ENCODE measurements at places on chromosomes 2 and 18. TPM values are rescaled to one million over a fixed set of nuclear protein-coding genes. Genes with fewer than 3 reads are reported as not detected.

DNA sequence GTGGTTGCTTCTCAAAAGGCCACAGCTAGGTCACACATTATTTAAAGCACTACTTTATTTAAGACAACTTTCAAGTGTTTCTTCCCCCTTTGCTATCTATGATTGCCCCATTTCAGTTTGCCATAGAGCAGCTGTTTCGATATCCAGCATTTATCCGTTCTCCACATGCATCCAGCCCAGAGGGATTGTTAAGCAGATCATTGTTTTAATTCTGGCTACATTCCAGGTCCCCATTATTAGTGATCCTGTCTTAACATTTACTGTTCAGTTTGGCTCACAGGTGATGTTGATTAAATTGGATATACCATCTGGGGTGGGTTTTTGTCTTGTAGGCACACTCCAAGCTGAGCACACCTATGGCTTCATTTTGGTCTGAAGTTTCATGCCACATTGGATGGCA, 638.7 kb downstream of the ZEB2 start:
- DNase-seq = no peak

DNA sequence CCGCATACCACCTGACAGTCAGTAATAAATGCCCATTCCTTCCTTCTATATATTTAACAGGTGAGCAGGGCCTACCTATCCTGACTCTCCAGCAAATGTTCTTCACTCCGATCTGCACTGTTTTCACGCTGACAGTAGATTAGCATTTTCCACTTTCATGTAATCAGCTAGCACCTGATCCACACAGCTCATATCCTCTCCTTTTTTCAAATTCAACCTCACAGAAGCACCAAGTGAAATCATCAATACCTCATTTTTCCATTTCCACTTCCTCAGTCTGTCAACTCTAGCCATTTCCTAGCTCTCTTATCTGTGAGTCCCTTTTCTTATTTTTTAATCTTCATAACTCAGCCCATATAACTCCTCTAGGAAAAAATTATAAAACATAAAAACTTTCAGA, 402.8 kb downstream of the ZEB2 start:
- DNase-seq = no peak

DNA sequence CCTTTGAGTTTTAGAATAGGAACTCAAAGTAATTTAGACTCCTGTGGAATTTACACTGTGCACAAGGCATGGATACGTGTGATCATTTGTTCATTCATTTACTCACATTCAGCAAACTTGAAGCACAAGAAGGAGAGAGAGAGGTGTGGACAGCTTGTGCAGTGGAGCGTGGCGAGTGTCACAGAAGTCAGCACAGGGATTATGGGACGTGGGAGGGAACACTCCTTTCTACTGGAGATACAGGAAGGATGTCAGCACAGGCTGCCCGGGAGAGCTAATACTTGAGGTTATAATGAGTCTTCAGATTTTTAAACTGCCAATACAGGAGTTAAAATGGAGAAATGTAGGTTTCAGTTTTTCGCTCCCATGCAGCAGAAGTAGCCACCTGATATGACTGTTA, 7.0 kb downstream of the FAM228A start:
- DNase-seq = no peak

- DNase-seq = no peak
These were observed 27.9 kb downstream of the IWS1 start for GRCh38 chr2:127498386-127498785.

DNA sequence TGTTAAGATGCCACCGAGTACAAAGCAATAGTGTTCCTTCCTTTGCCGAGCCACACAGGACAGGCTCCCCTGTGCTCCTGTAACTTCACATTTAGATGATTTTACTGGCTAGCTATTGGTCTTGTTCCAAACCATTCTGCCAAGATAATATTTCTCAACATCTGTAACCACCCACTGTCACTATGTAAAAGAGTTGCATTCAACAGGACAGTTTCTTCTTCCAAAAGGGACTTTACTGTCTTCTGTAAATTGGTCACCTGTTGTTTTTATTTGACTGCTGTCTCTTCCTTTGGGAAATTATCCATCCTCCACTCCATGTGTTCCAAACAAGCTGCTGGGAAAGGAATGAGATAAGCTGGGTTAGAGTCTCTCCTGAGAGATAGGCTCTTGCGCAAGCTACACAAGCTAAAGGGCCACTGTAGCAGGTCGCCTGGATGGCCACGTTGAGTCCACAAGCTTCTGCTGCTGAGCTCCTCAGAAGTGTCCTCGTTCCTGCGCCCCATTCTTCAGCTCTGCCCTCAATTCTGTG, 14.4 kb upstream of the BZW1 start:
- peak; percentile 33 for DNase-seq

- DNase-seq = no peak
These were observed 3.9 kb downstream of the UBXN4 start for GRCh38 chr2:135745545-135745944.

- no peak for DNase-seq
These were observed 86.5 kb downstream of the LRP2 start for GRCh38 chr2:169275696-169276444.

GRCh38 chr18:77135339-77136075, 2.9 kb upstream of the MBP start:
- no peak for DNase-seq

GRCh38 chr2:215895330-215895729, 118.0 kb downstream of the MREG start:
- DNase-seq = no peak

GRCh38 chr18:23250893-23251656, 115.8 kb downstream of the CABLES1 start:
- DNase-seq = no peak

DNA sequence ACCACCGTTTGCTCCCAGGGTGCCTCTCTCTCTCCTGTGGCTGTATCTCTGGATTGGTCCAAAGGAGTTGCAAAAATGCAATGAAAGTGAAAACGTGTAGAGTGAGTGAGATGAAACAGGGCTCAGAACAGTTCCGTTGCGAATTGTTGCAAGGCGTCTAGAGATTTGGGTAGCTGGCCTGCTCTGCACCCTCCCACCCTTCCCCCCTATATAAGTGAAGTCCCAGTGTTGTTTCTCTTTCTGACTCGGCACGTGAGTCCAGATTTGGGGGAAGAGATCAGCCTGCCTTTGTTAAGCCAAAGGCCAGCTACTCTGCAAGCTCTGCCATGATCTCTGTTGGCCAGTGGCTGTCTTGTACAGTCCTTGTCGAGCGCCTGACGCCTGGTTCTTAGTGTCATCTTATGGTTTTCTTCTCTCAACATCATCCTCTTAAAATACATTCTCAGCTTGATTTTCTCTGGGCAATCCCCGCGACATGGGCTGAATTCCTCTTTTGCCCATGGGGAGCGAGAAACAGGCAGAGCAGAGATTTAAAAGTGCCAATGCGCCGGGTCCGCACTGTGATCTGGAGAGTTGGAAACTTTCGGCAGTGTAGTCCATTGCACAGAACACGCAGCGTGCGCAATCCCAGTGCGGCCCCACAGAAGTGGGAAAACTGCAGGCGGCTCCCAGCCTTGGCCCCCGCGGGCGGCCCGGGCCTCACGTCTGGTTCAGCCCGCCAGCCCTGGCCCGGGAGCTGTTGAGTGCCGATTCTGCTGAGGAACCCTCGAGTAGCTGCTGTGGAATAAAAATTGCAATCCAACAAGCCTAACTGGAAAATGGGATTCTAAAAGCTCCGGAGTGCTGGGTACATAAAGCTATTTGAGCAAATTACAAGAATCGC, 9.3 kb downstream of the MEIS1 start:
- DNase-seq = peak; percentile 77

DNA sequence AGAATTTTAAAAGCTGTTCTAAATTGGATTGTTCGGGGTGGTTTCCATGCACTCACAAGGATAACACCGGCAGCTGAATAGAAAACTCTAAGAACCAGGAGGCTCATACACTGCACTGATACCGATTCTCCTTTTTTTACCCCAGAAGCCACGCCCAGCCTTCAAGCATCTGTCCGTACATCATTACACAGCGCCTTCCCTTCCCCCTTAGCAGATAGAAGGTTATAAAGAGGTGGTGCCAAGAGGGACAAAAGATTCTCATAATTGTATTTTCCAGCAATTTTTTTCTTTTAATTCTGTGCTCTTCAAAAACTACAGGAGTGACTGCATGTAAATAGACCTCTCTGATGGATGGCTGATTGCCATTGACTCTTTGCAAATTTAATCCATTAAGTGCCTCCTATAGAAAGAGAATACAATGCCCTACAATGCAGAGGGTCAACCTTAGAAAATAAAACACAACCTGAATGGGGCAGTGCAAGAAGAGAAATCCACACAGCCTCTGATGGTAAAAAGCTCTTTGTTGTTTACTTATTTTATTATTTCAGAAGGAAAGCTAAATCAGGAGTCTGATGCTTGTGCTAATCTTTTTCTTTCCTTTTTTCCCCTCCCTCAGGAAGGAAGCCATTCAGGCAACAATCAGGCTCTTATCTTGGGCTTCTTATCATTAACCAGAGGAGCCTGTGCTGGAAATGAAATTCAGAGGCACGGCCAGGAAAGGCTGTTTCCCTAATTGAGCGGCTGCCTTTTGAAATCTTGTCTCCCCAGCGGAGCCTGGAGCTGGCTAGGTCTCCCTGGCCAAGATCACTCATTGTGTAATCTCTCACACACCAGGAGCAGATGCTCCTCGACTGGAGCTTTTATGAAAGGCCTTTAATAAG, 198.9 kb upstream of the NABP1 start:
- peak; percentile 82 for DNase-seq

- DNase-seq = no peak
These were observed 66.1 kb upstream of the ODC1 start for GRCh38 chr2:10514273-10514672.

- no peak for DNase-seq
These were observed 135.8 kb downstream of the CABLES1 start for GRCh38 chr18:23270986-23271680.

- DNase-seq = no peak
These were observed 305.2 kb downstream of the CLIP4 start for GRCh38 chr2:29420464-29420863.

DNA sequence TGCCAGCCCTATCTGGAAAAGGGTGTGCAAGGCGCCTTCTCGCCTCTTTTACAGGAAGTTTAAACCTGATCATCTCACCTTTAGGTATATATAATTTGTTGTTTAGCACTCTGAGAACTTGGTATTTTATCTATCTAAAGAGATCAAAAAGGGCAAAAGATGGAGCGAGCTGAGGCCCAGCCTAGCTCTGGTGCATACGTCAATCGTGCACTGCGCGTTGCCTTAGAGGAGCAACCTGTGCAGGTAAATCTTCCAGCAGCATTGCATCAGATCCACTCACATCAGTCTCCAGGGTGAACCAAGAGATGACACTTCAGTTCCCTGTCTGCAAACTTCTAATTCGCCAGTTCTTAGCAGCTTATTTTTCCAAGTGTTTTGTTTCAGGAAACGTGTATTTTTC, 15.4 kb downstream of the BCL11A start:
- peak; percentile 31 for DNase-seq

DNA sequence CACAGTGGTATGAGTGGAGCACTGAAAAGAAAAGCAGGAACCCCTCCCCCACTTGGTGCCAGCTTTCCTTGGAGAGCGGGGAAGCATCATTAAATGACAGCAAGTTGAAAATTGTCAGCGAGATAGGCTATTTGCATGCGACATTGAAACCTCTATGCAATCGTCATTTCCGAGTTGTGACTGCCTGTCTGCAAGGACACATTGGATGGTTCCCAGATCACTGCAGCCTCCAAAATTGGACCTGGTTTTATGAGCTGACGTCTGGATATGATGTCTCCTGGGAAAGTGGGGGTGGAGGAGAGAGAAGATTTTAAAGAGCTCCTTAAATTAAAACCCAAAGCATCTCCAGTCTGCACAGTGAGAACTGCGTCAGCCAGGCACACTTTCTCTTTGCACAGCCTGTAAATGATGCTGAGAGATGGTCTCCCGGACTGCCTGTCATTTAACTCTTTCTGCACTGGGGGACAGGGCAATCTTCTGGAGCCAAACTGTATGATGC, 57.8 kb upstream of the KIF5C start:
- peak; percentile 58 for DNase-seq

GRCh38 chr2:85843543-85843942, 45.2 kb downstream of the ST3GAL5 start:
- DNase-seq = no peak

DNA sequence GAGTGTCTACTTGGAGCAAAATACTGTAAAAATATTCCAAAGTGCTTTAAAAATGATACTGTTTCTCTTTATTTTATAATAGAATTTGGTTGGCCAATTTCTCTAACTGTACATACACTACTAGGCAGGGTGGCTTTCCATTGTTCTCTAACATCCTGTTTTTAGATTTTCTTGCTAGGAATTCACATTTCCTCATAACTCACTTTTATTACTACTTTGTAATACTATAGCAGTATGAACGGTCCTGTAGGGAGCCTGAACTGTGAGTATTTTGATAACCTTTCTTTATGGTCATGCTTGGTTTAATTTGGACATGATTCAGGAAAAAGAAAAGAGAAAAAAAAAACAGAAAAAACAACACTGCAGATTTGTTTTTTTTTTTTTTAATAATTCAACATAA, 37.8 kb downstream of the GCG start:
- DNase-seq = no peak

DNA sequence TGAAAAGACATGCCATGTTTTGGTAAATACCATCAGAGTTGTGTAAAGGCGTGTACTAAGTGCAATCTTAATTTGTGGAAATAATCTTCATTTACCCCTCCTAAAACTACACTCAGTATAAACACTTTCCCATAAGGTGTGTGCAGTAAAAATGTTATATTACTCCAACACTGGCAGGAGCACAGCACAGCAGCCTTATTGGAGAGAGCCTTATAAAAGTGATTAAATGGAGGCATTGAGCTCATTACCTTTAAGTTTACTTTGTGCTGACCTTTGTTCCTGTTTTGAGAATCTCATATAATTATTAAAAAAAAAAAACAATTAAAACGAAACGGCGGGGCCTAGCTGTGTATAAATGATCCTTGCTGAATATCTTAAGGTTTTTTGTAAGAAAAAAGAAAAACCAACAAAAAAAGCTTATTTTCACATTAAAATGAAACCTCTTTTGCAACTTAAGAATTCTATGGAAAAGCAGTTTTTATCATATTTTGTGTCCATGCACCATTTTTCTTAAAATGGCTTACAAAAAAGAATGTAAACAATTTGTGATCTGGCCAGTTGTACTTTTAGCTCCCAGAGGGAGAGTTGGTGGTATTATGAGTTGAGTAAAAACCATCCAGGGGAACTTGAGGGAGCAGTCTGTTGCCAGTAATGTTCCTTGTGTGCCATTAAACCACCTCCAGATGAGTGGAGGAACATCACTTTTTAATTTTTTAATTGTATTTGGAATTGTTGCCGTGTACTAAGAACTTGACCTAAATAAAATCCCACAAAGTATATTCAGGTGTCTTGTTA, 103.4 kb downstream of the ABI2 start:
- DNase-seq = no peak

- no peak for DNase-seq
These were observed 61.9 kb upstream of the TFCP2L1 start for GRCh38 chr2:121346859-121347258.

GRCh38 chr18:46268671-46269070, 164.5 kb downstream of the HAUS1 start:
- no peak for DNase-seq

GRCh38 chr18:9055185-9055584, 47.3 kb upstream of the NDUFV2 start:
- peak; percentile 48 for DNase-seq

Gene GRB14
- polyA plus RNA-seq = 1.3 TPM

Gene UGT1A9
- polyA plus RNA-seq = not detected

Gene SMC6
- polyA plus RNA-seq = 9.3 TPM

Gene ARHGAP25
- polyA plus RNA-seq = 3.6 TPM

Gene FKBP1B
- 34.3 TPM for polyA plus RNA-seq

Gene SERPINB5
- not detected for polyA plus RNA-seq

Gene VSNL1
- 20.9 TPM for polyA plus RNA-seq

Gene BOLL
- polyA plus RNA-seq = not detected

Gene KLHL29
- 3.0 TPM for polyA plus RNA-seq

Gene IFIH1
- 6.4 TPM for polyA plus RNA-seq

Gene ADAM23
- 0.85 TPM for polyA plus RNA-seq

Gene RAPGEF4
- 3.9 TPM for polyA plus RNA-seq

Gene MC4R
- not detected for polyA plus RNA-seq

Gene UGT1A3
- not detected for polyA plus RNA-seq

Gene SKOR2
- not detected for polyA plus RNA-seq

All from stomach (tissue), 19 donors.